SK-N-DZ (cell line): ENCODE measurements at places on chromosomes 12 and 14.
A peak's percentile ranks its signal among the peaks of the same experiment; 100 is the strongest.

GRCh38 chr12:22628228-22628627 is 3.3 kb downstream of the ETNK1 start:
- DNase-seq: no peak

GRCh38 chr14:54902143-54902520 is 494 bp downstream of the GCH1 start:
- DNase-seq: peak; percentile 51

DNA sequence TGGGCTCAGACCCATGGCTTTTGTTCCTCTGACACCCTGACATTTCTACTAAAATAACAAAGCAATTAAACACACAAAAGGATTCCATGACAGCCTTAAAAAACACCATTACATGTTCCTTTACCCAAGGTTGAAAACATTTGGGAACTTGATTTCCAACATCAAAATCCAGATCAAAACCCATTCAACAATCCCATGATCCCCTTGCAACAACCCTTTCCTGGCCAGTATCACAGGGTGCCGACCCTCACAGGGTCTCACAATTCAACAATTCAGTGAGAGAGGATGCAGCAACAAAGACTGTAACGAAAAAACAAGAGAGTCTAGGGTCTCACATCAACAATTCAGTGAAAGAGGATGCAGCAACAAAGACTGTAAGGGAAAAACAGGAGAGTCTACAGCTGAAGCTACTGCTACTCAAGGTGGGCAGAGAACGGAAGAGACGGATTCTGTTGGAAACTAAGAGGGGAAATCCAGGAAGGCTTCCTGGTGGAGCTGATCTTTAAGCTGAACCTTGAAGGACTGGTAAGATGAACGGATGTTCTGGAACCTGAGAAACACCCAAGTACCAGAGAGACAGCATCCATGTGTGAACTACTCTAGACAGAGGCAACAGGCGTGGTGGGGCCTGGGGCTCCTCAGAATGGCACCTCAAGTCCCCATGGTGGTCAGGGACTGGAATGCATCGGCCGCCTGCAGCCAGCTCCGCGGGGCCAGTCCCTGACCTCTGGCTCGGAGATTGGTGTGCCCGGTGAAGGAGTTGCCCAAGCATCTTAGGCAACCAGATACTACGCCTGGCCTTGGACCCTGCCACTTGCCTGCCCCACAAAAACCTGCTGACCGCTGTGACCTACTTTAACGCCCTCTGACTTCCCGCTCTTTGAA is 22.7 kb upstream of the ZFP36L1 start:
- DNase-seq: no peak

GRCh38 chr12:114254998-114255397 is 150.9 kb downstream of the TBX5 start:
- DNase-seq: no peak

DNA sequence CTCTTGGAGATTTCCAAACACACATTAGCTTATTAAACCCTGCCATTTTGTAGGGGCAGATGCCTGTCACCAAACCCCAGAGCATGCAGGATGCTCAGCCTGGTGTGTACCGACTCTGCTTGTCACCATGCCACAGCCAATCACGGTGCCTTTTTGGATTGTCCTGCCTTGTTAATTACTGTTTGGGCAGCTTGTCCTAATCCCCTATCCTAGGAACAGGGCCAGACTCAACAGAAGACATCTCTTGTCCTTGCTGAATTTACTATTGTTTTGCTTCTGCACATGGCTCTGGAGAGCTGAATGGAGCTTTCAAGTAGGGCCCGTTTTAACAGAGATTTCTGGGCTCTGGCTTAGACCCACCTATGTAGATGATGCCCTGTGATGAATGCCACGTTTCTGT is 388.5 kb downstream of the AACS start:
- DNase-seq: no peak

GRCh38 chr12:105846331-105846730 is 292.4 kb downstream of the NUAK1 start:
- DNase-seq: no peak

- DNase-seq: no peak
Measured at GRCh38 chr12:10720974-10721650, 2.0 kb downstream of the YBX3 start.

- DNase-seq: no peak
Measured at GRCh38 chr14:98931911-98932310, 340.1 kb downstream of the BCL11B start.

GRCh38 chr12:41058266-41058665 is 129.9 kb upstream of the PDZRN4 start:
- DNase-seq: no peak

DNA sequence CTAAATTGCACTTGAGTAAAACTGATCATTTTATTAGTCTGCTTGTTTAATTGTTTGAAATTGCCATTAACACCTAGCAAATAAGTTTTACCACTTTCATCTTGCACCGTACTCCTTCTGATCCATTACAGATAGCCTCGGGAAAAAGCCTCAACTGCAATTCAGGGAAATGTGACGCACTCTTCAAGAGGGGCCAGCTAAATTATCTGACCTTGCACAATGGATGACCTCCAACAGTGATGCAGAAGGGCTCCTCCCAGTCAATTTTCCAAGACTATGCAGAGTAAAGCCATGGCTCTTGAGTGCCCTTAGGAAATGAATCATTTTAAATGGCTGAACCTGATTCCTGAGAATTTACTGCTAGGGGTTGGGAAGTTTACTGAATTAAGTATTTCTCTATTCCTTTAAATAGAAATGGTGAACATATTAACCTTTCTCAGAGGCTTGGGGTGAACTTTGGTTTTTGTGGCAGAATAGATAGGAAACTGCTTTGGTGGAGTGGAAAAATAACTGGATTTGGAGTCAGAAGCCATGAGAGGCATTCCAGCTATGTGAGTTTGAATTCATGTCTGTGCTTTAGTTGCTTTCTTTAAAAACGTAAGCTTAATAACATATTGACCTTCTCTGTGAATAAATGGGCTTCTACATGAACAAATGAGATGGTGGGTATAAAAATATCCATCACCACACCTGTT is 64.8 kb upstream of the OVCH1 start:
- no peak for DNase-seq

DNA sequence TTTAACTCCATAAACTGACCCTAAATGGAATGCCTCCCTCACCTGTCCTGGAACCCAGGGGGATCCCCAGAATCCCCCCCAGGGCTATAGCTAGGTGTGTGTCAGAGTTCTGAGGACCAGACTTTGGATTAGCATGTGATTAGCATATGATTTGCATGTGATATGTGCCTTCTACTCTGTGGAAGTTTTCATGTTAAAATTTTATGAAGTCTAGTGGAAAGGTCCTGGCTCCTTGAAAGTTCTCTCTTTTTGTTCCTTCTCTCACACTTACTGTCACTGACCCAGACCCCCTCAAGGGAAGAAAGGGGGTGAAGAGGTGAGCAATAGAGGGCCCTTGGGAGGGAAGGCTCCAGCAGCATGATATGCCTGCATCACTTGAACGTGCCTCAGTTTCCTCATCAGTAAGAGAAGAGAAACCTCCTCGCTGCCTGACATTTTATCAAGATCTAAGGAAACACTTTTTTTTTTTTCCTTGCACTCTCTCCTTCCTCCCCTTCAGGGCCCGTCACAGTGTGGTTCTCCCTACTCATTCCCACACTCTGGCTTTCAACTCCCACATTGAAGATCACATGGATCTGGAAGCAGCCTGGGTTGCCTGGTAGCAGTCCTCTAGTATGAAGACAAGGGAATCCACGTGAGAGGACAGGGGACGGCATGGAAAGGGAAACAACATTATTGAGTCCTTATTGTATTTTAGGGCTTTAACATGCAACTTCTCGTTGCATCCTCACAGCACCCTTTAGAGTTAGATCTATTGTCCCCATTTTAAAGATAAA is 3.3 kb upstream of the C1QL4 start:
- no peak for DNase-seq

- DNase-seq: no peak
Measured at GRCh38 chr12:19307451-19307850, 131.8 kb upstream of the AEBP2 start.

DNA sequence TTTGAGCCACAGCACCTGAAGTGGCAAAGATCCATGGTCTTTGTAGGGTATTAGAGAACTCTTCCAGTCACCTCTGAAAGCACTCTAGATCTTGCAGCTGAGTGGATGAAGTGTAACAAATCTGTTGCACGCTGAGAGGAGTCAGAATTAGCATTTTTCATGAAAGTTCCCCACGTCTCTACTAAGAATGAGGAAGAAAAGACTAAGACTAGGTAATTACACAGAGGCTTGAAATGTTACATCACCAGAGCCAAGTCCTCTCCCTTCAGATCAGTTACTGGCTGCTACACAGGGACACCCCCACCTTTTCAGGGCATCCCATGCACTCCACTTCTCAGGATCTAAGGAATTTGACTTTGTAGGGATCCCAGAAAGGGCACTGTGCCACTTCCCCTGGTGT is 98.6 kb upstream of the FKBP4 start:
- DNase-seq: no peak

- no peak for DNase-seq
Measured at GRCh38 chr12:69266036-69266635, 26.8 kb downstream of the CPSF6 start.

DNA sequence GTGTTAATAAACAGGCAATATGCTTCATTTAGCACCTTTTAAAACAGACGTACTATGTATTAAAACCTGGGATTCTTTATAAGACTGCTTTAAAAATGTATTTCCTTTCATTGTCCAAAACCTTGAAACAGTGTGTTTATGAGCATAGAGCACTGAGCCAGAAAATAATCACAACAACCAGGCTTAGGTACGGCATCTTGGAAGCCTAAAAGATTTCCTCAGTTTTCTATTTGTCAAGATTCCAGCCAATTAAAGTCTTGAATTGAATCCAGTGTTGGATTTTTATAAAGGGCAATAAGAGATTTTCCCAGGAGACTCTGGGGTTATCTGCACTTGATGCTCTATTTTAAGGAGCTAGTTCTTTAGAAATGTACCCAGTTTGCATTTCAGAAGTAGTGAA is 80.3 kb downstream of the GRIP1 start:
- DNase-seq: no peak

GRCh38 chr12:44459569-44459968 is 416.5 kb downstream of the NELL2 start:
- DNase-seq: no peak

GRCh38 chr12:5914387-5915149 is 30.5 kb downstream of the ANO2 start:
- DNase-seq: no peak

- DNase-seq: peak; percentile 51
Measured at GRCh38 chr12:48998497-48999353, 450 bp downstream of the DDN start.

DNA sequence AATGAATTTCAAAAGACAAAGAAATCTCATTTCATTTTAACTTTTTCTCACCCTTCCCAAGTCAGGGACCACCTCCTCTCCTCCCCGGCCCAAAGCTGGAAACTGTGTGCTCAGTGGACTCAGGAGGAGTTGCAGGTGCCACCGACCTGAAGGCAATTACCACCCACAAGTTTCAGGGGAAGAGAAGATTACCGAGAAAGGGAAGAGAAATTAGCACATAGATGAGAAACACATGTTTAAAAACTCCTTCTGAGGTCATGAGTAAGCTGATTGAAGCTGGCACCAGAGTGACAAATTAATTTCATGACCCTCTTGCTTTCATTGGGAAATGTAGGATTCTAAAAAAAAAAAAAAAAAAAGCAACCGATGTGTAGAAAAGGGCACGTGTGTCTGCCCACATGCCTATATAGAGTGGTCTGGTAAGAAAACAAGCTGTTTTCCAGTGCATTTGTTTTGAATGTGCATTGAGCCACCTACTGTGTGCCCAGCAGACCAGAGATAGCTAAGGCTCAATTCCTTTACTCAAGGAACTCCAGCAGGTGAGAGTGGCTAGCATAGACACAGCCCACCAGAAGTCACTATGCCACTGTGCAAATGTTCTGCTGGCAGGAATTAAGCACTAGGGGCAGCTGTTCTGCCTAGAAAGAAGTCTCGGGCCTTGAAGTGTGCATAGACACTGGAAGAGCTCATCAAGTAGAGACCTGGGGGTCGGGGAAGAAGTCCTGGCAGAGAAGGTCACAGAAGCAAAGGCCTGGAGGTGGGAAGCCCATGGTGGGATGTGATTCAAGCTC is 30.5 kb downstream of the DPF3 start:
- DNase-seq: no peak

DNA sequence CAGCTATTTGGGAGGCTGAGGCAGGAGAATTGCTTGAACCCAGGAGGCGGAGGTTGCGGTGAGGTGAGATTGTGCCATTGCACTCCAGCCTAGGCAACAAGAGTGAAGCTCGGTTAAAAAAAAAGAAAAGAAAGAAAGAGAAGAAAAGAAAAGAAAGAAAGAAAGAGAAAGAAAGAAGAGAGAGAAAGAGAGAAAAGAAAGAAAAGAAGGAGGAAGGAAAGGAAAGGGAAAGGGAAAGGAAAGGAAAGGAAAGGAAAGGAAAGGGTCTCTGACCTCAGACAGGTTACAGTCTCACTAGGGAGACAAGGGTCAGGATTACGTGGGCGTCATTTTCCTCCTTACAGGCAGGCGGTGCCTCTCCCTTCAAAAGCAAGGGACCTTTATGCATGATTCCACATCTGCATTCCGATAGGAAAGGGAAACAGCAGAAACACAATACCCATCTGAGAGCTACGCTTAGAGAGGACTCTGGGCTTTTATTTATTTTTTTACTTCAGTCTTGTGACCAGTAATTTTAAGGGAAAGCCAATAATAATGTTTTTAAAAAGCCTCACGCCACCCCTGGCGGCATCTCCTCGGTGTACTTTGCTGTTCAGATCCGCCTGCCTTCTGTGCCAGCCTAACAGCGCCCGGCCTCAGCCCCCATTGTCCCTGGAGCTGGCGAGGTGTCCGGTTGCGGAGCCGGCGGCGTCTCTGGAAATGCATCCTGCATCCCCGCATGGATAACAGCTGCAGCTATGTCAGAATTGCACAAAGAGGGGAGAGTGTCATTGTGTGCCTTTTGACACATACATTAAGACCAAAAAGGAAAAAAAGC is 945 bp upstream of the HIP1R start:
- DNase-seq: peak; percentile 63
